ENCODE measurements at places on chromosomes 1 and 21.

GRCh38 chr1:59018446-59018845 lies 234.6 kb upstream of the JUN start:
- no peak for DNase-seq

- DNase-seq: no peak
Observed at GRCh38 chr21:28261298-28261697, 731.4 kb downstream of the LTN1 start.

DNA sequence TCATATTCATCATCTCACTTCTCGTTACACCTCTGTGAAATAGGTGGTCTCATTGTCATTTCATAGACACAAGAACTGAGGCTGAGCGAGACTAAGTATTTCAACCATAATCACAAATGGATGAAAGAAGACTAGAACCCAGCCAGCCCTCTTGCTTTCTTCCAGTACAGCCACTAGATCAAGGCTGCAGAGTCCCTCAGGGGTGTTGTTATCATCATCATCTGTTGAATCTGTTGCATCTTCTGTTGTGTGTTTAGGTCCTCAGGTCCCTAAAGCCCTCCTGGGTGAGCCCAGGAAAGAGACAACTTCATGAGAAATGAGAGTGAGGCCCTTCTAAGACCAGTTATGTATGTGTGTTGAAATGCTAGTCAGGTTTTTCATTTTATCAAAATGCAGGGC lies 86.6 kb upstream of the ZNF326 start:
- DNase-seq: no peak

DNA sequence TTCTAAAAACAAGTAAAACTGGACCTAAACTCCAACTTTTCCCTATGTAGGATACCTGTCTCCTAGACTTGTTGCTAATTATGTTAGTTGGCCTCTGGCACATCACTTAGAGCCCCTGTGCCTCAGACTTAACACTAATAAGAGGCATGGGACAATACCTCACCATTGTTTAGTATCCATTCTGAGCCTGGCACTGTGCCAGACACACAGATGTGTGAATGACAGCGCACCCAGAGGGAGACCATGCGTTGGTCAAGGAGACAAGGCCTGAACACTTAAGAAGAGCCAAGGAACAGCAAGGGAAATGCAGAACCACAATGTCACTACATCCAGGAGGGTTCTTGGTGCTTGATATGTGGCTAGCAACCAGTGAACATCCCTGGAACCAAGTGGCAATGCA lies 189.1 kb downstream of the FGGY start:
- no peak for DNase-seq

DNA sequence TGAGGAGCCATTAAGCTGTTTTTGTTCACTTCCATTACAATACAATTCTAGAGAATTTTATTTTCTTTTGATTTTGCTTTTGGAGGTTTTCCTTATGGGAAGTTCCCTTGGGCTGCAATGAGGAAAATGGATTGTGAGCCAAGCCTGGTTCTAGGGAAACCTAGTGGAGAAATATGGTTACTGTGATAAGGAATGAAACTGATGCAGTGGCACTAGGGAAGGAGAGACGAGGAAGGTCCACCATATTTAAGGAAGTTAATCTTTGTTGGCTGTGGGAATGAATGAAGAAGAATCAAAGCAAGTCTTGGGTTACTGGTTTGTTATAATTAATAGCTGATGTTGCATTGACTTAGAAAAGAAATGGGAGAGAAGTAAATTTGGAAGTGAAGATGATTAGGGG lies 28.4 kb downstream of the CHML start:
- no peak for DNase-seq

GRCh38 chr1:8790987-8791386 lies 26.5 kb downstream of the RERE start:
- DNase-seq: no peak

GRCh38 chr1:94866164-94866807 lies 46.1 kb downstream of the SLC44A3 start:
- no peak for DNase-seq

DNA sequence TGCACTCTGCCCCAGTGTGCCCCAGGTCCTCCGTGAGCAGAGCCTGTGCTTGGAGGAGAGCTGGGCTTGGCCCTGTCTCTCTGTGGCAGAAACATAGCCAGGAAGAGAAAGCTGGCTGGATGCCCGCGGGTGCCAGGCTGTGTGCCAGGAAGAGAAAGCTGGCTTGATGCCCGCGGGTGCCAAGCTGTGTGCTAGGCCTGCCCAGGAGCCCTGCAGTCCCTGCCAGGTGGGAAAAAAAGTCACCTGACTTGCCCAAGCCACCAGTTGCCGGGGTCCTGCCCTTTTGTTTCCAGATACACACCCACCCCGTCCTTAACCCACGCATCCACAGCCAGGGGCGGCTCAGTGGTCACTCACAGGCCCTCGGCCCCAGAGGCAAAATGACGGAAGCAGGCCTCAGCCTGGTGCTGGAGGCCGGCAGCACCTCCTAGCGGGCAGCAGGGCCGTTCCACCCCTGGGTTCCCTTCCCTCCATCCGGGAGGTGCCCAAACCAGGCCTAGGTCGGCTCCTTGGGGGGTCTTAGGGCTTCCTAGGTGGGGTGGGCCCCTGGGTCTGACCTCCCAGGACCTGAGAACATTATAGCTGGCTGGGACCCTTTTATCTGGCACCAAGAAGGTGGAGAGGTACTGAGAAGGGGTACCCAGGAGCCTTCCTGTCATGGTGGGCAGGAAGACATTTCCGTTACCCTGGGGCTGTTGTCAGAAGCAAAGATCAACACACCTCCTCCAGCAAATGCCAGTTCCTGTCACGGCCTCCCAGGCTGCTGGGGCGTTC lies 9.1 kb downstream of the ITGB2 start:
- no peak for DNase-seq

Data from activated T-helper 1 cell treated with anti-CD3 and anti-CD28 coated beads, Interleukin-2, amount 50 U/mL, for 16 hours (primary cell).